SHP77 treated with DMSO at 0.1 percent for 48 hours (cell line): ENCODE measurements at places on chromosomes 7 and 10.

DNA sequence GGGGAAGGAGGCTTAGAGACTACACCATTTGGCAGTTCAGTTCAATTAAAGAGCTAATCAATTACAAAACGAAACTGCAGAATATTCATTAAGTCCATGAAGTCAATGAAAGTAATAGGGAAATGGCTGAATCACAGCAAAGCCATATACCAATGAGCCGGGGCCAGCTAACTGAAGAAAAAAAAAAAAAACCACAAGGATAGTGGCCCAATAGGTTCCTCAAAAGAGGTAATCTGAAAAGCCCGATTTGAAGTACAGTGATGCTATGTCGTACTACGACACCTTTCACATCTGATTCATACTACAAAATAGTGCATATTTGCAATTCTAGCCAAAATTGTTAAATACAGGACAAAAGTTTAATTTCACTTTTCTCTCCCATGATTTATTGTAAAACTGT is 2.5 kb downstream of the ARHGAP12 start:
- DNase-seq, result no peak

- DNase-seq, result no peak
Observed at GRCh38 chr7:98256431-98256830, 4.4 kb upstream of the TECPR1 start.

DNA sequence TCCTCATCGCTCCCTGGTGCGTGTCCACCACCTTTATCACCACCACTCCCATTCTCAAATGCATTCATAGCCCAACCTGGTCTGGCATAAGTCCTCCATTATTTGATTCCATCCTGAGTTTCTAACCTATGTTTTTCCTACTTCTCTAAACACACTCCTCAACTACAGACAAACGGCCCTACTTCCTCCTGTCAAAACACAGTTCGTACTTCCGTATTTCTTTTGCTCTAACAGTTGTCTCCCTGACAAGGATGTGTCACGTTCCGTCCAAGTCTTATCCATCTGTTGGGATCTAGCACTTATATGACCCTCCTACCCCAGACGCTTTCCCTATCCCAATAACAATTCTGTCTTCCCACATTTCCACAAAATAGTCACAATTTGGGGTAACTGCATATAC is 46.8 kb downstream of the DOCK4 start:
- DNase-seq, result no peak

- no peak for DNase-seq
Observed at GRCh38 chr10:132427006-132427771, 30.2 kb downstream of the PWWP2B start.

- no peak for DNase-seq
Observed at GRCh38 chr7:22350466-22351328, 6.3 kb downstream of the RAPGEF5 start.

- DNase-seq, result no peak
Observed at GRCh38 chr10:102414749-102415148, 3.8 kb downstream of the PSD start.

DNA sequence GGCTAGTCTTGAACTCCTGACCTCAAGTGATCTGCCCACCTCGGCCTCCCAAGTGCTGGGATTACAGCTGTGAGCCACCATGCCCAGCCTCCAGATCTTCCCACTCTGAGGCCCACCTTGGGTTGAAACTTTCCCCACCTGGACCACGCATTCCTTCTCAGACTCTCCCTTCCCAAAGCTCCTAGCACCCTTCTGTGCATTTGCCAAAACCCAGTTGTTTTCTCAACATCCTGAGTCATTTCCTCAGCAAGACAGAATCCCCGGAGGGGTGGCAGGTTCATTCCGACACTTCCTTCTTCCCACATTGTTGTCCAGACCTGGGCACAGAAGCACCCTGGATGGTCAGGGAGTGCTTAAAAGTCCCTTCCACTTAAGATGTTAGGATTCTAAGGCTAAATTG is 28.9 kb downstream of the BAG3 start:
- DNase-seq, result no peak

DNA sequence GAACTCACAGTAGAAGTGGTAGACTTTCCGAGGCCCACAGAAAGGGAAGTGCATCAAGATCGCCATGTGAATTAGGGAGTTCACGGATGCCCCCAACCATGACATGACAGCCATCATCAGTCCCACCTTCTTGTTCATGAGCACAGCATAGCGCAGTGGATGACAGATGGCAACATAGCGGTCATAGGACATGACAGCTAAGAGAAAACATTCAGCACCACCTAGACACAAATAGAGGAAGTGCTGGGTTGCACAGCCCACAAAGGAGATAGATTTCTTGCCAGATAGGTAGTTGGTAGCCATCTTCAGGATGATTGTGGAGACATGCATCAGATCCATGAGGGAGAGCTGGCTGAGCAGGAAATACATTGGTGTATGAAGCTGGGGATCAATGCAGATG is 342 bp downstream of the OR2AE1 start:
- no peak for DNase-seq

- DNase-seq, result no peak
Observed at GRCh38 chr10:44775402-44775741, 135.8 kb upstream of the TMEM72 start.

DNA sequence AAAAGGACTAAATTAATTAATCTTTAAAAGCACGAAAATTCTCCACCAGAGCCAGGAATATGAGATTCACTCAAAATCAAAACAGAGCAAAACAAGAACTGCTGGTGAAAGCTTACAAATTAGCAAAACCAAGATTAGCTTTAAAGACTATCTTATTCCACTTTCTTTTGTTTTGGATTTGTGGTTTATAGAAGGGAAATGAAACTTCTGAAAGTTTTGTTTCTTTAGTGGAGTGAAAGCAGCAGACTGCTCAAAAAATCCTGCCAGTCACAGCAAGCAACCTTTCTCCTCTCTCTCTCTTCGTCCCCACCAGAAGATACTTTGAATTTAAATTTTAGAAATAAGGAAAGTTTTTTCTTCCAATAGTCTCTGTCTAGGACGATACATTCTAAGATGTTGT is 7.8 kb downstream of the ACTA2 start:
- no peak for DNase-seq

- no peak for DNase-seq
Observed at GRCh38 chr10:47256751-47257336, 43.2 kb upstream of the GDF10 start.

DNA sequence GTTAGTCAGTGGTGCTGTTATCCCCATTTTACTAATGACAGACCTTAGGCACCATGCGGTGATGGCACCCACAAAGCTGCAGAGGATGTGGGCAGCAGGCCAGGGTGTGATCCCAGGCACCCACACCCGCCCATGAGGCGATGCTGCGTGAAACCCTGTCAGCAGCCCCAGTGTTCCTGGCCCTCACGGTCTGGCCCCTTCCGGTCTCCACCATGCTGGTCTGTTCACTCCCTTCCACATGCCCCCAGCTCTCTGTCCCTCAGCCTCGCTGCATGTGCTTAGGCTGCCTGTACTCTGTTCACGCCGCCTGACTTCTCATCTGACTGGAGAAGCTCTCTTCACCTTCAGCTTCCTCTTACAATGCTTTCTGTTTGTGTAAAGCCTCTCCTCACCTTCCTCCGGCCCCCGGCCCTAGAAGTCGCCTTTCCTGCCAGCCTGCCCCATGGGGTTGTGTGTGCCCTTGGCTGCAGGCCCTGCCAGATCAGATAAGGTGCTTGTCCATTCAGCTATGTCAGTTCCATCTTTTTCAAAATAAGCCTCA is 17.6 kb upstream of the ORAI2 start:
- DNase-seq, result no peak

GRCh38 chr7:21869785-21870402 is 75.8 kb downstream of the CDCA7L start:
- no peak for DNase-seq

DNA sequence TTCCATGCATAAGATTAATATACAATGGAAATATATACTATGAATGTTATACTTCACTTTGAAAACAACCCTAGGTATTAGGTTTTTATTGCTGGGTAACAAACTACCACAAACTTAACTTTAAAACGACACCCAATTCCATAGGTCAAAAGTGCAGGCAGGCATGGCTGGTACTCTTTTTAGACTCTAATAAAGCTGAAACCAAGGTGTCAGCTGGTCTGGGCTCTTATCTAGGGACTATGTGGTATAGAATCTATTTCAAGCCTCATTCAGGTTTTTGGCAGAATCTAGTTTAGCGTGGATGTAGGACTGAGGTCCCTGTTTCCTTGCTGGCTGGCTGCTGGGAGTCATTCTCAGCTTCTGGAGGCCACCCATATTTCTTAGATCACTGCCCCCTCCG is 65.0 kb upstream of the TMEM168 start:
- DNase-seq, result no peak

- no peak for DNase-seq
Observed at GRCh38 chr7:102897856-102898531, 14.8 kb upstream of the LRRC17 start.

- DNase-seq, result no peak
Observed at GRCh38 chr10:84097787-84098353, 41.4 kb upstream of the GHITM start.

- DNase-seq, result no peak
Observed at GRCh38 chr10:35204650-35205319, 78.1 kb downstream of the CREM start.

- no peak for DNase-seq
Observed at GRCh38 chr7:155469-155900, 36.9 kb upstream of the FAM20C start.

DNA sequence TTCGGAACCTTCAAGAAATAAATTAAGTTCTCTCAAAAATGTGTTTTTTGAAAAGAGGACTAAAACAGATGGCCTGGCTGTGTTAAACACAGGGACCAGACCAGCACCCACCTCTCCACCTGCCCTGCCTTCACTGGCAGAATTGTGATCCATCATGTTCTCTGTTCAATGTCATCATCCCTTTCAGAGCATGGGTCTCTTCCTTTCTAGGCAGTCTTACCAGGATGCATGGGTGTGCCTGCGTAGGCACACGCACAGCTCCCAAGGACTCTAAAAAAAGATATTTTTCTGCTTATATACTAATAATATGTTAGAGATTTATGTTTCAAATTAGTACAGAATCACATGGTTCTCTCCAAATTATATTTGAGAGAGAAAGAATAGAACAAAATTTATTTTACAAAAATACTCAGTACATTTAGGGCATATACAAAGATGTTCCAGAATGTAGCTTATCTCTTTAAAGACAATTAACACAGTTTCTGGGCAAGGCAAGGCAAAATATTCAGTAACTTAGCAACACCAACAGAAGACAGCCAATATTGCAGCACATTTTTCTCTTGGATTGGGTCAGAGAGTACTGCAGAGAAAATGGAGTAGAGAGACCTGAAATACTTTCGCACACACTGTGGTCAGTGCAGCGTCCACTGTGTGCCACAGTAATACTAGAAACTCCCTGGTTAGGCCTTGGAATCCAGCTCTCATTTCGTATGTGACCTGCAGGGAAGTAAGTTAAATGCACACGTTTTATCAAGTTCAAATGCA is 52.8 kb downstream of the EGFR start:
- DNase-seq, result no peak

DNA sequence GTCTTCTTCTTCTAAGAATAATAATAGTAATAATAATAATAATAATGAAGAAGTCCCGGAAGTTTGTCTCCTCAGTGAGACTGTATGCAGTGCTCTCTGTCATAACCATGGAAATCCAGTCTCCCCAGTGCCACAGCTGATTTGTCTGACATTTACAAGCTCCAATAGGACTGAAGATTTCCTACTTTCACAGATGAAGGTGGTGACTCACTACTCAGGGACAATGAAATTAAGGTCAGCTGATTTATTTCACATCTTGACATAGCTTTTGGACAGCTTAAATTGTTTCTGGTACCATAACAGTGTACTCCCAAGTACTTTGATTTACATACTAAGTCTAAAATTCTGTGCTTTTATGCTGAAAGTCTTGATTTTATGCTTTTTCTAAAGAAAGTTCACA is 6.9 kb downstream of the CELF2 start:
- no peak for DNase-seq

DNA sequence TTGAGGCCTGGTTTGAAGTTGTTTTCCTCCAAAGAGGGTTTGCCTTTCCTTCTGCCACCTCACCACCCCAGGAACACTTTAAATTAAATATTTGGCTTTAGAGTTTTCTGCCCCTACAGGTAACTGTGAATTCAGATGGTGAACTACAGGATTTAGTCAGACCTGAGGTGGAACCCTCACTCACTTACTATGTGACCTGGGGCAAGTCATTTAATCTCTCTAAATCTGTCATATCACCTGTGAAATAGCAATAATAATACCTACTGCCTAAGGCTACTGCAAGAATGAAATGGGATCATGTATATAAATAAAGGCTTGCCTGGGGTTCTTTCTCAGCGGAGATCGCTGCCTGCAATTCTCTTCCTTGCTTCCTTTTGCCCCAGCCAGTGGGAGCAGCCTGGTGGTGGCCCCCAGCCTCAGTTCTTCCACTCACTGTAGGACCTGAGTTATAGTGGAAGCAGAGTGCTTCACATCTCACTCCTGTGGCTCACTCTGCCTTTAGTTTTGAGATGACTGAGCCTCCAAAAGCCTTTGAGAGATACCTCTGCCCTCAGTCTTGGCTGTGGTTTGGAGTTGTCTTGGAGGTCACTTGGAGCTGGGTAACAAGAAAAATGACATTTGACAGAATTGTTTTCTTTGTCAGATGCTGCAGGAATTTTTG is 6.1 kb upstream of the ANKRD2 start:
- no peak for DNase-seq

- no peak for DNase-seq
Observed at GRCh38 chr7:147564786-147565476, 1025.6 kb upstream of the C7orf33 start.

DNA sequence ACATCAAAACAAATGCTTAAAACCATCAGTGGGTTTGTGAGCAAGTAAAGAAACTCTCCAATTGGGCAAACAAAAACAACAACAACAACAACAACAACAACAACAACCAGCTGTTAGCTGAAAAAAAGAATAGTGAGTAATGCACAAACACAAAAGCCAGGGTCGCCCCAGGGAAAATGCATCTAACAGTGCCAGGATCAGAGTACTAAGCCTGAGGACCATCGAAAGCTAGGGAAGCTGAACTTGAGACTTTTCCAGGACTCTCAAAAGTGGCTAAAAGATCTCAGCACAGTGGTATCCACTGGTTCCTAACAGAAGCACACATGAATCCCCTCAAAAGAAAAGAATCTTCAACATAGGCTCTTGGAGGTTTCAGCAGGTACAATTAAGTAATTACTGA is 83.3 kb downstream of the CPXM2 start:
- no peak for DNase-seq

- DNase-seq, result no peak
Observed at GRCh38 chr10:61052469-61053205, 108.7 kb upstream of the RHOBTB1 start.
